ENCODE measurements at places on chromosomes 7 and 10.

DNA sequence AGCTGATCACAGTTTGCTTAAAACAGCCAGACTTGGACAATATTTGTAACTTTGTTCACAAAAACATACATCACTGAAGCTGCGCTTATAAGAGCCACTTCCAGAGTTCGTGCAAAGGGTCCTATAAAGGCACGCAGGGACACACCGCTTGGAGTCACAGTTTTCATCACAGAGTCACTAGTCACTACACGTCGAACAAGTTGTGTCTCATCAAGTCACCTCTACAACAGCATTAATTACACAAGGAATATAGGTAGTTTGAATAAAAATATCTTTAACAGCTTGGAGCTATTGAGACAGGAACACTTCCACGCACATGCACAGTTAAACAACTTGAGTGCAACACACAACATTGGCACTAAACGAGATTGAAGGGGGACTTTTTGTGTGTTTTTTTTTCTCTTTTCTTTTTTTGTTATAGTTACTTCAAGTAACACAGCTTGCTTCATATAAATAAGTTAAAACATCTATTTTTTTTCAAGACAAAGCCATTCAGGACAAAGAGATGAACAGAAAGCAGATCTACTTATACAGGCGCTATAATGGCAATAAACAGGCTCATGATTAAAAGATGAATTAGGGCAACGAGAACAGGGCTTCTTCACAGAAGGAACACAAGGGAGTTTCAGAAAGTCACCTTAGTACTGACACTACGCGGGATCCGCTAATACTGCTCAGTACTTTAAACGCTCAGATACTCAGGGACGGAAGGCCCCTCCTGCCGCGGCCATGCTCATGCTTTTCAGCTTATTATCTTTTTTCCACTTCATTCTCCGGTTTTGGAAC lies 2.2 kb downstream of the HOXA5 start:
- DNase-seq, result no peak

DNA sequence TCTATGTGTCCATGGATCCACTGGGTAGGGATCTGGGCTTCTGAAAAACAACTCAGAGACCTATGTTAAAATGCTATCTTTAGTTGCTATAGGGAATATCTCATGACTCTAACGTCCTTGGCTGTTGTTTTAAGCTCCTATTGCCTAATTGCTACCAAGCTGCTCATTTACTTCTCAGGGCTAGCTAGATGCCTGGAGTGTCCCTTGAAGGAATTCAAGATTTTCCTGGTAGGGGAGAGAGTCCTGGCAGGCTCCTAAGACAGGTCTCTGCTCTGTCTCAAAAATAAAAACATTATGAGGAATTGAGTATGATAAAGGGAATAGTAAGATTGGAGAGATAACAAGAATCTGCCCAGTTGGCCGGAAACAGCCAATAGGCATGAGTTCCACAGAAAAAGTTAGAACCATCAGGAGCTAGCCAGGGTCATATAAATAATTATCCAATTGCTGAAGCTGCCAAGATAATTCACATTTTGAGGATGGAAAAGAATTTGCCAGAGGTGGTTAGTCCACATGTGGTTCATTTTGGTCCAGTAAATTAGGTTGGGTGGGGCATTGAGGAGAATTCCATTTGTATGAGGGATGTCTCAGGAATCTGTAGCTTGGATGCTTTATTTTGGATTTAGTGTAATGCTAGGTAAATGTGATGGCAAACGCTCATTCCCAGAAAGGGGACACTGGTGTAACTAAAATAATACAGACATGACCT lies 362.7 kb upstream of the VSTM2A start:
- DNase-seq, result no peak

GRCh38 chr10:94524146-94524545 lies 21.4 kb upstream of the HELLS start:
- no peak for DNase-seq

GRCh38 chr7:127447326-127447945 lies 54.9 kb upstream of the ZNF800 start:
- peak; percentile 21 for DNase-seq

DNA sequence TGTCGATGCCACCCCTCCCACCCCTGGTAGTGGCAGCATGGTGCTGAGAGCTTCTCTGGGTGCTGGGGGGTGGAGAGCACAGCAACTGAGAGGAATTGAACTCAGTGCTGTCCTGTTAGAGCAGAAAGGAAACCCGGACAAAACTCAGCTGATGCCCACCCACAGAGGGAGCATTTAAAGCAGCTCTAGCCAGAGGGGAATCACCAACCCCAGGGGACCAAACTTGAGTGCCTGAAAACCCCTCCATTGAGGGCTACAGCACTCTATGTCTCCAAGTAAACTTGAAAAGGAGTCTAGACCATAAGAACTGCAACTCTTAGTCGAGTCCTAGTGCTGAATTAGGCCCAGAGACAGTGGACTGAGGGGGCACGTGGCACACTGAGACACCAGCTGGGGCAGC lies 16.8 kb upstream of the FOXI2 start:
- no peak for DNase-seq

DNA sequence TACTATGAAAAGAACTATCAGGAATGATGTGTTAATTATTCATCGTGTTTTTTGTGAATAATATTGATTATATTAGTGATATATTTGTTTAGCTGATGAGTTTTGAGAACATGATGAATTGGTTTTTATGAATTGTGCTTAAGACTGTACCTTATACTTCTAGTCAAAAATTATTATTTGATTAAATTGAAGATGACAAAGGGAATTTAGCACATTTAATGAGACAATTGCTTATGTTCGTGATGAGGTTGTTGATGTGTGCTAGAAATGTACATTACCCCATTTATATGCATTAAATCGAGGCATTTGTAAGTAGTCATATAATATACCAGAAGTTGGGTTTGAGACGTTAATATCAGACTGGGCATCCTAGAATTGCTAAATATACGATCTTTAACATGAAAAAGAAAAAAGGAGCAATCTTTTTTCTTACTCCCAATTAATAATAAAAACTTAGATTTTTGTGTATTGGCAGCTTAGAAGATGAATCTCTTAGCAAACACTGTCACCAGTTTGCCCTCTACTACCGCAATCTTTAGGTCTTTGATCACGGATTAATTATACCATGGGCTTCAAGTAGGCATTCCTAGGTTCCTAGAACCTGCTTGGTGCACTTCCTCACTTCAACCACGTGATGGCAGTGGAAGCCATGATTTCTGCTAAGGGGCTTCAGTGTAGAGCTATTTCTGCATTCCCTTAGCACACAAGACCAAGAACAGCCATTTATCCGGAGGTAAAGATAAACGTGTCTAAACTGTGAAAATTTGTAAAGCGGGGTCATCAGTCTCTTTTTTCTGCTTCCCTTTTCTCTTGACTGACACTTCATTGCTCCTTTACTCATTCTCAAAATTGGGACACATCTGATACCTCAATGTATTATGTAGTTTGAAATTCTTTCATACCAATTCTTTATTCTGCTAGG lies 1.6 kb downstream of the KLHDC10 start:
- no peak for DNase-seq

- no peak for DNase-seq
These were observed 86.8 kb downstream of the ANKRD7 start for GRCh38 chr7:118311121-118311836.

DNA sequence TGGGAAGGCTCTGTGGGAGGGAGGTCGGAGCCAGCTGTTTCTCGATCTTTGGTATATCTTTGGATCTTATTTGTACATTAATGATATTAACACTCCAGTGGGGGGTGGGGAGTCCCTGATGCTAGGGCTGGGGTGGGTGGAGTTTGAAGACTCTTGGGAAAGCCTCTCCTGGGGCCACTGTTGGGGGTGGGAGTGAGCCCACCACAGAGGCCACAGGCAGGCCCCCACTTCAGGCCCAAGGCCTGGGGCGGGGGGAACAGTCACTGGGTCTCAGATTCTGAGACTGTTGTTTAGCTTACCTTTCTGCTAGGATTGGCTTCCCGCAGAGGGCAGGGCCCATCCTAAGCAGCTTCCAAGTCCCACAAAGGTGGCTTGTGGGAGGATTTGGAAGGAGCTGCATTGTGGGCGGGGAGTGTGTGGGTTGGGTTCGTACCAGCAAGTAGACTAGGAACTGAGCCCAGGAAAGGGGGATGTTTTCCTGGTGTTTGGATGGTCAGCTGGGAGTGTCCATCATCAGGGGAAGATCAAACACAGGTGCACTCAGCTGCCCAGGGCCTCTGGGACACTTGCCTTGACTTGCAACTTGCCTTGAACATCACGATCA lies 11.9 kb downstream of the YKT6 start:
- no peak for DNase-seq

DNA sequence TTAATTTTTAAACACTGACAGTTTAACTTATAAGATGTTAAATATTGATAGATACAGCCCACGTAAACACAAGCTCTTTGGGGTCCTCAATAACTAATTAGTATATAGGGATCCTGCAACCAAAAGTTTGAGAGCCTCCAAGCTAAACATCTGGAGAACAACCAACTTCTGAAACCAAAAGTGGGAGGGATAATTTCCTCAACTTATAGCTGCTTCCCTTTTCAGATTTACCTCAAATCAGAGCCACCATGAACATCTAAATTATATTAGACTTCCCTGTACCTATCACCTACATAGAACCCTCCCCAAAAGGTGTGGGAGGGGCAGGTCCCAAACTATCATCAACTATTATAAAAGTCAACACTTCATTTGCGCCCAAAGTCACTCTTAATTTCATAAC lies 8.6 kb downstream of the PSAP start:
- no peak for DNase-seq

GRCh38 chr7:140624392-140625191 lies 16.0 kb downstream of the DENND2A start:
- DNase-seq, result no peak

GRCh38 chr10:95290461-95291364 lies at the start of gene PDLIM1:
Gene PDLIM1, minus strand, starts transcription at chr10:95291003. Its CDS starts 88 bp downstream, at chr10:95290915.
- DNase-seq, result no peak

DNA sequence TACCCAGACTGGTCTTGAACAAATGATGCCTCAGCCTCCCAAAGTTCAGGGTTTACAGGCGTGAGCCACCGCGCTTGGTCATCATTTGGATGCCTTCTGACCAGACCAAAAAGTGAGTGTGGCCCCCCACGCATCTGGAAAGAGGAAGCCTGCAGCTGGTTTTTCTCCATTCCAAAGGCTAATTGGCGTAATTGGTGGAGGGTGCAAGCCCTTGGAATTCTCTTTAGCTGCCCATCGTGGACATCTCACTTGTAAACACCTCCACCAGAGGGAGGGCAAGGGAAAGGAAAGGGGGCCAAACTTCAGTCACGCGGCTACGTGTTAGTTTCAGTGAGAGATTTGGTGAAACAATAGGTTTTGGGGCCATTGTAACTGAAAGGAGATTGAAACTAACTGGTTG lies 4.1 kb upstream of the ARHGAP21 start:
- no peak for DNase-seq

- no peak for DNase-seq
These were observed 20.2 kb upstream of the ADD3 start for GRCh38 chr10:109987452-109988211.

DNA sequence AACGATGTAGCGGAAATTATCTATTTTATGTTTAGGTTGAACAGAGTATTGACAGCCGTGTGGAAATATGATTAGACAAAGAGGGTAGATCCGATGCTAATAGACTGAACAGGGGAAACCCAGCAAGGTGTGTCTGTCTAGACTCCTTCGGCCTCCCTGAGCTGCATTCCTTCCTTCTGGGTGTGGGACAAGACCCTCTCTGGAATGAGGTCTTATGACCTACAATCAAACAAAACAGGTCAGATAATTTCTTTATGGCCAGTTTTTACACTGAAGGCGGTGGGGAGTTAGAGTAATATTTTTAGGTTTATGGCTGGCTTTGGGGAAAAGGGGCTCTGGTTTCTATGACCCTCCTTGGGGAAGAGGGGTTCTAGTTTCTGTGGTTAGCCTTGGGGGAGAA lies 41.2 kb downstream of the WIPF3 start:
- DNase-seq, result no peak

GRCh38 chr7:18574676-18575075 lies 79.1 kb downstream of the HDAC9 start:
- DNase-seq, result no peak

- no peak for DNase-seq
These were observed 48.3 kb downstream of the NOD1 start for GRCh38 chr7:30430276-30430675.

DNA sequence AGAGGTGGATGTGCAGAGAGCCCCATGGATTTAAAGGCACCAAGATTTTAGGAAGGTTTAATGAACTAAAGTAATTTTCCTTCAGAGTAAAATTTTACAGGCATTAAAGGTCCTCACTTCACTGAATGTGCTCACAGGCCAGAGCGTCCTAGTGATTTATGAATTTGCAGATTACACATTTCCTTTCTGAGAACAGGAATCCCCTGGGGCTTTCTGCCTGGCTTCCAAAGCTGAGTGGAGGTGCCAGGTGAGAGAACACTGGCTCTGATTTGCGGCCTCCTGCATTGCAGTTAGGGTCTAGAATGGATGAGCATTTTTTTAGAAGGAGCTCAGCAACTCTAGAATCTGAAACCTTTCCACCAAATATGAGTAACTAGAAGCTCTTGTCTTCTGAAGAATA lies 194.3 kb downstream of the SORCS3 start:
- no peak for DNase-seq

- DNase-seq, result no peak
These were observed 63.7 kb upstream of the IL6 start for GRCh38 chr7:22663357-22663718.

DNA sequence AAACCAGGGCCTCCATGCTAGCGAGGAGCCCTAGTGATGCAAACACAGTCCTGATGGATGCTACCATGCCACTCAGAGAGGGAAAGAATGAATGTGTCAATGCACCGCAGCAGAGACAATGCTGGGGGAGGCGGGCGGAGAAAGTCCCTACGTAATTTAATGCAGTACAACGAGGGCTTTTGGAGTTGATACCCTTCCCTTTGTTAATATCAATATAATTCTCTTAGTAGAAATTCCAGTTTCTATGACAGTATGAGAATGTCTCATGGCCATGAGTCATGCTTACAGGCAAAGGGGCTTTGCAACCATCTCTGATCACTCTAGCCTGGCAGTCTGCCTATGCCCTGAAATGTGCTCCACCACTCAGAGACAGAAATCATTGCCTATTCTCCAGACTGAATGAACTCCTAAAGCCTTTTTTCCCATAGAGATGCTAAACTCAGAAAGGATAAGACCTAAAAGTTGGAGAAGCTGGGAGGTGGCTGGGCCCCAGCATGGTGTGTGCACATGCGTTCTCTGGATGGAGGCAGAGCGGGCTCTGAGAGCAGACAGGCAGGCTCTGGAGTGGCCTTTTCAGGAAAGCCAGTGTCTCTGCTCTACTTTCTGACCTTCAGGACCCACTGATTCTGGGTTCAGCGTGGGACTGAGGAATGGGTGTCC lies 20.3 kb upstream of the GIMAP2 start:
- DNase-seq, result no peak

- no peak for DNase-seq
These were observed 139.9 kb downstream of the CCDC71L start for GRCh38 chr7:106520962-106521514.

DNA sequence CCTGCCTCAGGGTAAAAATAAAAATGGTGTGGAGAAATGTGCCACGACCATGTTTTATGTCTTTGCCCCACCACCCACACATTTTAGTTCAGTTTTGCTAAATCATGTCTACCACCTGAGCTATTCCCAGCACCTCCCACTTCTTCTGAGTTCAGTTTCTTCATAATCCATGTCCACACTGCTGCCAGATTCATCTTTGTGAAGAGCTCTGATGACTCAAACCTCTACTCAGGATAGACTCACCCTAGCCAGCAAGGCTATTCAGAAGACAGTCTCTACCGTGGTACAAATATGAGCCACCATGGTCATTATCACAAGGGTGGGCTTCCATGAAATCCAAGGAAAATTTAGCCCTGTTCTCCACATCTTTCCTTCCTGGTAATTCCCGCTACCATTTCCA lies 231.1 kb upstream of the PRKCQ start:
- no peak for DNase-seq

GRCh38 chr7:100171840-100172239 lies 3.4 kb upstream of the GAL3ST4 start:
- DNase-seq, result no peak

- DNase-seq, result no peak
These were observed 49.7 kb upstream of the THSD7A start for GRCh38 chr7:11881680-11882079.

All from stimulated activated CD8-positive, alpha-beta memory T cell treated with anti-CD3 and anti-CD28 coated beads, Interleukin-4, amount 100 ng/mL, for 1 hour (primary cell).